ENCODE measurements at places on chromosomes 3 and 15.

DNA sequence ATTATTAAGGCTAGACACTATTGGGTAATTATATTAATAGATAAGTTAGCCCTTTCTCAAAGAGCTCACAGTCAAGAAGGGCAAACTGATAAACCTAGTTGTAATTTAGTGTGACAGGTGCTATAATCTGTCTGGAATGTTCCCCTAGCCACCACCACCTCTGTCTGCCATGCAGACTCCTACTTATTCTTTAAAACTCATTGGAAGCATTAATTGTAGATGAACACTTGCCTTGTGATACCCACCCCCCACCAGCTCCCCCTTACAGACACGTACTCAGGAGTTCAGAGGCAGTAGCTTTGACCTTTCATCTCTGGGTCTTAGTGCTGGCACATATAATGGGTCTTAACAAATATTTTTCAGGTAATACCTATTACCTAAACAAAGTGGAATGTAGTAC lies 195.9 kb downstream of the TP63 start:
- no peak for DNase-seq

DNA sequence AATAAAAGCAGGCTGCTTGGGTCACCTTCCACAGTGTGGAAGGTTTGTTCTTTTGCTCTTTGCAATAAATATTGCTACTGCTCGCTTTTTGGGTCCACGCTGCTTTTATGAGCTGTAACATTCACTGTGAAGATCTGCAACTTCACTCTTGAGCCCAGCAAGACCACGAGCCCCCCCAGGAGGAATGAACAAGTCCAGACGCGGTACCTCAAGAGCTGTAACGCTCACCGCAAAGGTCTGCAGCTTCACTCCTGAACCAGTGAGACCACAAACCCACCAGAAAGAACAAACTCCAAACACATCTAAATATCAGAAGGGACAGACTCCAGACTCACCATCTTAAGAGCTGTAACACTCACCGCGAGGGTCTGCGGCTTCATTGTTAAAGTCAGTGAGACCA lies 47.5 kb upstream of the CCR4 start:
- DNase-seq, result no peak

DNA sequence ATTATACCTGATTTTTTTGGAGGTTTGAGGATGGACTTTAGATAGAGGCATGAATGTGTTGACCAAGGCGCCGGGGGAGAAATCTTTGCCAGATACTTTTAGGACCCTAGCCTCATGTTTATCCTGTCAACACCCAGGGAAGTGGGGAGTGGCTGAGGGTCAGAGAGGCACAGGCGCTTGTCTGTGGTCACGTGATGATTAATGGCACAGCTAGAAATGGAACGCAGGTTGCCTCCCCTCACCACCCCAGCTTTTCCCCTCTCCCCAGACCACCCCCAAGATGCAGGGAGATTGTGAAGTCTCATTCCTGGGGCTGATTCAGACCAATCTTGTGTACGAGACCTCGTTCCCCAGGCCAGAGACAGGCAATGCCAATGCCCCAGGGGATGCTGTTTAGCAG lies 218.4 kb upstream of the LINGO1 start:
- DNase-seq, result no peak

GRCh38 chr3:3170998-3171397 lies 8.5 kb downstream of the CRBN start:
- DNase-seq, result no peak

DNA sequence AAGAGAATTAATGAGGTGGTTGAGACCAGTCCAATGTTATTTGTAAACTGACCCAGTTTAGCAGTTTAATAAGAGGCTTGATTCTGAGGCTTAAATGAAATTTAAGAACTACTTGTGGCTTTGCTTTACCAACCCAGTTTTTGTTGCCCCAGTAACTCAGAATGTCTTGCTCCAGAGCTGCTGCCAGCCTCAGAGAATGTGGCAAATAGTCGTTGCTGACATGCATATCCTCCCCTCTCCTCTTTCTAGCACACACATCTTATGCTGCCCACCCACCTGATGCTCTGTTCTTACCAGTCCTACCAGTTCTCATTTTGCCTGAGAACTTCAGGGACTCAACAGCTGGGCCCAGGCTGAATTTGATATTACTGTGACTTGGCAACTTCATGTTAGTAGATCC lies 92.4 kb upstream of the TSC22D2 start:
- no peak for DNase-seq

GRCh38 chr3:32384938-32385337 lies 6.7 kb upstream of the CMTM7 start:
- no peak for DNase-seq

GRCh38 chr3:23202203-23202920 lies 765 bp upstream of the UBE2E2 start:
- DNase-seq, result peak; percentile 12

DNA sequence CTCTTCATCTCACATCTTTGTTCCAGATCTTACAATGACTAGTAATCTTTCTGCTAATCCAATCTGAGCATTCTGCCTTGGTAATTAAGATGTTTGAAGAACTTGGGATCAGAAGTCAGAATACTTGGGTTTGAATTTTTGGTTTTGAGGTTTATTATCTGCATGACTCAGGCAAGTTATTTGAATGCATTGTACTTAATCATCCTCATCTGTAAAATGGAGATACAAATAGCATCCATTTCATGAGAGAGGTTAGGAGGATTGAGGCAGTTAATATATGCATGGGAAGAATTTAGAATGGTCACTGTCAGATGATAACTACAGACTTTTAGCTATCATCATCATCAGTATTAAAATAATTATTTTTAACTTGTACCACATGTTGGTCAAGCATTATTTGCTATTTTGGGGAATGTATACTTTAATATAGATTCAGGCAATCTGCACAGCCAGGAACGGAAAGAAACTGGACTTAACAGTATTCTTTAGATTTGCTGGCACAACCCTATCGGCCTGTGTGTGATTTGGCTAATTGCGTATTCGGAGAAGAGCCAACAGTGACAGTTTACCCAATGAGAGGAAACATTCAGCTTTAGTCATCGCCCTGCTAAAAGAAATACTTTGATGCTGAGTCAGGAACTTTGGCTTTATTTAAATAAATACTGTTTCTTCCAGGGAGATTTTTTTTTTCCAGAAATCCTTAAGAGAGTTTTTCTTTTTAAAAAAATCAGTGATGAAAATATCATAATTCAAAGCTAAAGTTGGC lies 600.0 kb downstream of the ROBO1 start:
- peak; percentile 11 for DNase-seq

DNA sequence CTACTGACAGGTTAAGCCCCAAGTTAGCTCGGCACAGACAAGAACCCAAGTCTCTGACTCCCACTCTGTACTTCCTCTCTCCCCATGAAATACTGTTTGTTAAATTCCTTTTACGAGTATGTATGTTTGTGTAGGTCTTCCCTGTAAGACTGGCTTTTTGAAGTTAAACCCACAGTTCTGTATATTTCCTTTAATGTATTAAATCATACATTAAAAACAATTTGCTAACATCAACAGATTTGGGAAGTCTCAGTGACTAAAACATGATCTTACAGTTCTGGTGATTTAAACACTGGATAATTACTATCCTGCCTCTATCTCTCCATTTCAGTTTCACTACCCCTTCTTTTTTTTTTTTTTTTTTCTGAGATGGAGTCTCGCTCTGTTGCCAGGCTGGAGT lies 4.4 kb downstream of the CMTM6 start:
- no peak for DNase-seq

DNA sequence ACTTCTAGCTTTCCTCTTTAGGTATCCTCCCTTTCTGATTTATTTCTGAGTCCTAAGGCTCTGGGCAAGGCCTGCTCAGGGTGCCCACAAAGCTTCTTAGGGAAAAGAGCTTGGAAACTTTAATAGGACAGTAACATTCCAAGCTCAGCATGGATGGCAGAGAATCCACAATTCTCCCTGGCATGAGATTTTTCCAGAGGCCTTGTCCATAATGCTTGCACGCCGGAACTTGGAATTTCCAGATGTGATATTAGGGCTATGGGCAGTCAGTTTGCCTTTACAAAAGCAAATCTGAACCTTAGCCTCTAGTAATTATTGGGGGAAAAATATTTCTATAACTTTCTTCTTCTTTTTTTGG lies 139.0 kb upstream of the RBMS3 start:
- no peak for DNase-seq

GRCh38 chr3:72797773-72798543 lies 50.3 kb downstream of the SHQ1 start:
- DNase-seq, result no peak

- no peak for DNase-seq
These were observed 32.5 kb upstream of the CD47 start for GRCh38 chr3:108123326-108123725.

DNA sequence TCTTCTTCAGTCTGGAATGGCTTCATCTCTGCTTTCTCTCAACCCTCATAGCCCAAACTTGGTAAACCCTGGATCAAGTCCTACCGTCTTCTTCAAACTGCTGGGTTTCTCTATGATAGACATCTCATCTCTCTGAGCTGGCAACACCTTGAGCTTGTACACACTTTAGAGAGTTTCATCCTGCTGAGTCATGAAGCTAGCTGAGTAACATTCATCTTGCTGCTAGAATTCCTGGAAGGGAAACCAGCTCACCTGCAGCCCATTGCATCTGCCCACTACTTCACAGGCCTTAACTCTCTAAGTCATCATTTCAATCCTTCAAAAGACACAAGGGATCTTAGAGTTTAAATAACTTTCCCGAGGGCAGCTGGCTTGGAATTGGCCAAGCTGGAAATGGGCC lies 175.5 kb upstream of the RORA start:
- no peak for DNase-seq

GRCh38 chr3:79424811-79425210 lies 343.0 kb downstream of the ROBO1 start:
- no peak for DNase-seq

GRCh38 chr3:146125951-146126350 lies 35.0 kb downstream of the PLOD2 start:
- peak; percentile 4 for DNase-seq

GRCh38 chr15:41284427-41285177 lies 47.8 kb downstream of the OIP5 start:
- no peak for DNase-seq

- DNase-seq, result no peak
These were observed 2.1 kb downstream of the MYD88 start for GRCh38 chr3:38140326-38141172.

- no peak for DNase-seq
These were observed 38.9 kb upstream of the LIMD1 start for GRCh38 chr3:45555666-45556065.

DNA sequence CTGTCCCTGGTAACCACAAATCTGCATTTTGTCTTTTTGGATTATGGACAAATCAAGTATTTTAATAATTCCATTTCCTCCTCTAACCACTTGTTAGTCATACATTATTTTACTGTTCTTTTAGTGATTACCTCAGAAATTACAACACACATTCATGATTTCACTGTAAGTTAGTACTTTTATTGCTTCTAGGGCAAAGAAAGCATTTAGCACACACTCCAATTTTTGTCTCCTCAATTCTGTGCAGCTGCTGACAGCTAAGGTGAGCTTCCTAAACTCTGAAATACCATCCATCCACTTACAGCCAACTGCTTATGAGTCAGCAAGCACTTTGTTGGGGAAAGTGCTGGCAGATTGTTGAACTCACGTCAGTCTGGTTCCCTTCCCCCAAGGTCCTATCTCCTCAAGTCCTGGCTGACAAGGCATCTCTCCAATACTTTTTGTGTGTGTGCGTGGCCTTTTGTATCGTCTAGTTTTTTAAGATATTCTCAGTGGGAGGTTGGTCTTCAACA lies 49.4 kb upstream of the TNFAIP8L3 start:
- DNase-seq, result peak; percentile 9

DNA sequence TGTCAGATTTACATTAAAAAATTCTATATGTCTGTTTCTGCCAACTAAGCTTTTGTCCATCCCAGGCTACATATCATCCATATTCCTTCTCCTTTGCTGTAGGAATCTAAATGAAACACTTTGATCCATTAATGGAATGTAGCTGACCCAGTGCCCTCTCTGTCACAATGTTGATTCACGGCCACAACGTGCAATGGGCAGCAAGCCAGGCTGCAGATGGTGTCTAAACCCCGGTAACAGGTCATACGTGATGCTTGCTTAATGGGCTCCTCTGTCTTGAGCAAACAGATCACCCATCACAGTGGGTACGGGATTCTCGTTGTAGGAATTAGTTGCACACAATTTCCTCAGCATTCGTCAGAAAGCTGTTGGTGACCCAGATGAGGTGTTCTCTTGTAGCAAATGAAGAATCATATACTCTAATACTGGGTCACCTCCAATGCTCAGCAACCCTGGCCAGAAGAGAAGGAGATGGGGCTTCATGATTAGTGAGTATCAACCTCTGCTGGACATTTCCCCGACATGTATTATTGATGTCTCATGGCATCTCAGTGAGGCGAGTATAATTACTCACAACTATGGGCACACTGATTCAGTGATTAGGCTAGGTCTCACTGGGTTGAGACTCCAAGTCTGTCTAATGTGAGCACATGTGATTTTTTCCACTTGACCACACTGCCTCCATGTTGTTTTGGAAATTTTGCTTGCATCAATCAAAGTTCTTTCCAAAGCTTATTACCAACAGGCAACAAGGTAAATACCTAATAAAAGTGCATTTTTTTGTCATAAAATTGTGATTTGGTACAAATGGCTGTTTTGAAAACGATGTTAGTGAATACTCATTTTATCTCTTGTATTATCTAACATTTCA lies 12.9 kb upstream of the DCBLD2 start:
- DNase-seq, result no peak

- DNase-seq, result no peak
These were observed 350.1 kb upstream of the PROK2 start for GRCh38 chr3:72134989-72135451.

- no peak for DNase-seq
These were observed 44.8 kb downstream of the TBC1D2B start for GRCh38 chr15:78032671-78033070.

- no peak for DNase-seq
These were observed 73.4 kb upstream of the CADM2 start for GRCh38 chr3:84885199-84885882.

GRCh38 chr15:49528289-49528688 lies 92.3 kb downstream of the FAM227B start:
- no peak for DNase-seq

DNA sequence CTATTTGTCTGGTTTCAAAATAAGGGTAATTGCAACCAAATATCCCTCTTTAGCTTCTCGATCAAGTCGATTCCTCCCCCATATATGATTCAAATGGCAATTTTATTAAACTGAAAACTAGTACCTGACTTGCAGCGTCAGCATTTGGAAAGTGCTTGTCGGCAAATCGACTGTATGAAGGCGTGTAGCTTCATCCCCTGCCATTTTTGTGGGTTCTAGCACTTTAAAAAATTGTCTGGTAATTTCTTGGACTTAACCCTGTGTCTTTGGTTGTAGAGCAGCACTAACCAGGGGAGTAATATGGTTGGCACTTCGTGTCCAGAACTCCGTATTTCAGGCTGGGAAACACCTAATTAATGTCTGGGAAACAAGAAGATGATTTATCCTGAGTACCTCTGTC lies 573 bp downstream of the MME start:
- DNase-seq, result no peak

GRCh38 chr3:120153294-120153693 lies 59.0 kb upstream of the GSK3B start:
- peak; percentile 23 for DNase-seq

GRCh38 chr15:96561593-96561992 lies 231.1 kb downstream of the NR2F2 start:
- DNase-seq, result no peak
